Activated CD8-positive, alpha-beta memory T cell treated with anti-CD3 and anti-CD28 coated beads for 1 hour (primary cell): ENCODE measurements at places on chromosomes 5 and 9.

DNA sequence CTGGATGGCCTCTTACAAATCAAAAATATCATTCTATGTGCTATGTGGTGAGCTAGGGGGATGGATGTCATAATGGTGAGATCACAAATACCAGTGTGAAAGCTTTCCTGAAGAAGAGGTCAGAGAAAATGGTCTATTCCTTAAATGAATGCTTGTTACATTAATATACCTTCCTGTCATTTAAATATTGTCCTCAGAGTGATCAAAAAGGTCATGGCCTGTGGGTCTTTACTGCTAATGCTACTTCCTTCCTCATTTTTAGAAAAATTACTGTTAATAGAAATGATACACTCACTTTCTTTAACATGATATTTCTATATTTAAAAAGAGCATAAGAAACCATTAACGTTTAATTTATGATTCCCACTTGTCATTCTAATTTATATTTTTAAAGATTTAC is 9.7 kb downstream of the OMD start:
- no peak for DNase-seq

DNA sequence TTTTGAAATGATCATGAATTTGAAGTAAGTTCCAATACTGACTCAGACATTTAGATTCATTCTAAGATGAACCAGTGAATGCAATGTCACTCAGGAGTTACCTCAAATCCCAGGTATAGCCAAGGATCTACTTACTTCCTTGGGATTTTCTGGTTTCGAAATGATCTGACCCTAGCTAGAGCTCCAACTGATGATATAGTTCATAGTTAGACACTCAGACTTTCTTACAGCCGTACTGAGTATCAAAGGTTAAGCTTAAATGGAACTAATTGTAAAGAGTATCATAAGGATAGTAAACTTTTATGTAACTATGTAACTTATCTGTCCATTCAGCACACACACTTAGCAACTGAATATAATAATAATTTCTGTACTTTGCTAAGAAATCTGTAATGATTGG is 84.0 kb upstream of the FSD1L start:
- DNase-seq, result no peak

DNA sequence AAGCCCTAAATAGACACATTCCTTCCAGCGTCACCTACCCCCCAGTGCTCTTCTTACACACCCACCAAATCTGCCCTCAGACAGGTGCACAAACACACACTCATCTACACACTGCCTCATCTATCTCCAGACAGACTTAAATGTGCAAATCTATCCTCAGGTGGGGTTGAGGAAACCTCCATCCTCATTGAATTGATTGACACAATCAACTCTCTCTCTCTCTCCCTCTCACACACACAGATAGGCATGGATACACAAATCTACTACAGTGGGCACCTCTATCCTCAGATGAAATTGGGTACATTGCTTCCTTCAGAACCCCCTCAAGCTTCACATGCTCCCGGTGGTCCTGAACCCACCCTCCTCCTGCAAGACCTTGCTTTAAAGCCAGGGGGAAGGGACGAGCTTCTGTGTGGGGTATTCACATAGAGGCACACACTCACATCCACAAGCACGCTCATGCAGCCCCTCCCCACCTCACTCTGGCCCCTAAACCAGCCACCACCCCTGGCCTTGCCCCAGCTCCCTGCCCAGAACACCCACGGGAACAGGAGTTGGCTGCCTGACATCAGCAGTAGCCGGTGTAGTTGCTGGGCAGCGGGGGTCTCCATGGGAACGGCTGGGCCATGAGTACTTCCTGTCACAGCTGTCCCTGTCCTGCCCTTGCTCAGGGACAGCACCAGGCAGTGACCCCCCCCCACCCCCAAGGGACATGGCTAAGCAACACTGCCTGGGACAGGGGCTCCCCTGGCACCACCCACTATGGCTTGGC is 22.8 kb downstream of the PCDH1 start:
- DNase-seq, result no peak

GRCh38 chr5:4093236-4093635 is 497.6 kb downstream of the IRX1 start:
- DNase-seq, result no peak
